ENCODE measurements at places on chromosomes 3 and 15.

- no peak for DNase-seq
Observed at GRCh38 chr15:47507221-47507985, 209.9 kb upstream of the SEMA6D start.

- no peak for DNase-seq
Observed at GRCh38 chr15:25931851-25932250, 68.7 kb upstream of the ATP10A start.

GRCh38 chr3:69747511-69748258, 8.4 kb downstream of the MITF start:
- DNase-seq = no peak

DNA sequence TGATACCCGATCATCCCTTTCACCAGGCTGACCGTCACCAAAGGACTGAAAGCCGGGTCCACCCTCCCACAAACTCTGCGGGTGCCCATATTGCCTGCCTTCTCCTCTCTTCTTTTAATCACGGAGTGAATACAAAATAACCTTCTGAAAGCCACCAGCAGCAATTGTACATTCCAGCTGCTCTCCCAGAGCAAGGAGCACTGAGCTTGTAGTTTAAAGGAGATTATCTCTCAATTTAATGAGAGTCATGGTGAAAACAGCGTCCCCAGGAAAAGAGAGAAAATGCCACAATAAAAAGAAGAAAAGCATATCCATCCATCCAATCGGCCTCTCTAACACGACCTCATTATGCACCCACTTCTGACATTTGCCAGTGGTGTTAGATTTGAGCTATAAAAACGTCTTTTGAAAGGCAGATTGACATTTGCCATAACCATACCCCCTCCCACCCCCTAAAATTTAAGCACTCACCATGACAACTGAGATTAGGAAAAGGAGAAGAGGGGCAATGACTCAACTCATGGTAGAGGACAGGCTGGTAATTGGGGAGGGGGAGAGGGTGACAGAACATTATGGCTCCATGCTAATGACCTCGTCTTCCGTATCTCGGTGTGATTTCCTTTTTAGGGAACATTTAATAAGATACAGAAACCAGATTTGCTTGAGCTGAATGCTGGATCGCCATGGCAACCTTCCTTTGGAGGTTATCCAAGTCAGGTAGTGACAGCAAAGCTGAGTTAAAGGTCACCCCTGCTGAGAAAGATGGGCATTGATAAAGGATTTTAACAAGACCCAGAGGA, 106.2 kb downstream of the ST8SIA2 start:
- DNase-seq = no peak

- DNase-seq = no peak
Observed at GRCh38 chr15:89615135-89615534, 39.9 kb downstream of the TICRR start.

DNA sequence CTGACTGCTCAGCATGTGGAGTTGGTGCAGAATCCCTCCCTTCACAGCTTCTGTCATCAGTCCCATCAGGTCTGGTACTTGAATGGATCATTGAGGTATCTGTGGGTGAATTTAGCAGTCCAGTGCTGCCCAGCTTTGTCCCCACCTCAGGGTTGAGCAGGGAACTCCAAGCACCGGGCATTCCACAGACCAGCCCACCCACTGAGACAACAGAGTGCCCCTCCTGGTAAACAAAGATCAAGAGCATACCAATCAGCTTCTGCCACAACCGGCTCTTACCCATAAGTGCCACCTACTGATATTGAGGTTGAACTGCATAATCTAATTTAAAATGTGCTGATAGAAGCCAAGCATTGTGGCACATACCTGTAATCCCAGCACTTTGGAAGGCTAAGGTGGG, 57.1 kb upstream of the FXR1 start:
- DNase-seq = no peak

- no peak for DNase-seq
Observed at GRCh38 chr3:180278583-180279188, 241.9 kb upstream of the PEX5L start.

DNA sequence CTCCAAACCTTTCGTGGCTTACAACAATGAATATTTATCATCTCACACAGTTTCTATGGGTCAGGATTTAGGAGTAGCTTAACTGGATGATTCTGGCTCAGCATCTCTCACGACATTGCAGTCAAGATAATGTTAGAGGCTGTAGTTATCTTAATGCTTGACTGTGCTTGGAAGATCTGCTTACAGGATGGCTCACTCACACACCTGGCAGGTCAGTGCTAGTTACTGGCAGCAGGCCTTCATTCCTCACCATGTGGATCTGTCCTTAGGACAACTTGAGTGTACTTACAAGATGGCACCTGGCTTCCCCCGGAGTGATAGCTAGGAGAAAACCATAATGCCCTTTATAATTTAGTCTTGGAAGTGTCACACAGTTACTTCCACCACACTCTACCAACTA, 32.8 kb upstream of the OXTR start:
- no peak for DNase-seq

- DNase-seq = no peak
Observed at GRCh38 chr3:14188041-14188754, 9.6 kb downstream of the LSM3 start.

GRCh38 chr3:153897025-153897723, 224.0 kb upstream of the ARHGEF26 start:
- no peak for DNase-seq

DNA sequence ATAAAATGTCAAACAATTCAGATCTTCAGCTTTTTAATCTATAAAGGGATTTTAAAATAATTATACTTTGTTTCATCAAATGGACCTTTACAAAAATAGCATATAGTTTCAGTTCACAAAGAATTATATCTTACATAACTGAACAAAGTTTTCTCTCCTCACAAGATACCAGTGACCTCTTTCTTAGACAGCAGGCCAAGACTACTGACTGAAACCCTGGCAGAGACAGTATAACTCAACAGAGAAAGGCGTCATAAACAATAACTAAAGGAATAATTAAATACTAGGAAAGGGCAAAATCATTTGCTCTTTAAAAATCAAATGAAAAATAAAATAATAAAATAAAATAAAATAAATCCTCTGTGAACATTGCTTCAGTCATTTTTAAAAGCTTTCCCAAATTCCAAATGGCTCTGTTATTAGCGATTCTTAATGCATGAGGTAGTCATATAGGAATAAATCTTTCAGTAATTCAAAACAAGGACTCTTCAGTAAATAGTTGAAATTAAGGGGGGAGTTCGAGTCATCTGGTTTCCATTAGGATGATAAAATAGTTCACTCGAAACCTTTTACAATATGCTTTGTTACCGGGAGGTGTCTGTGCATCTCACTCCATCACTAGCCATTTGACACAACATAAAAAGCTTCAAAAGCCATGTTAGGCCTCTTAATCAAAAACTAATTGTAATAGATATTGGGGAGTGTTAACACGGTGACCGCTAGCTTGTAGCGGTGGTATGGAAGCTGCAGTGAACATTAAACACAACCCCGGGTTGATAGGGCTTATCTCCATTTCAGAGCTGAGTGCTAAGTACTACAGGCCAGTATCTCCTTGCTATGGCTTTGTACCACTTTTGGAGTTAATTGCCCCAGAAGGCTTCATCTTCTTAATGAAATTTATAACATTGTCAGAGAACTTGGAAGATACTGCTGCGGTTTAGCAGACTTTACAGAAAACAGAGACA, 142.9 kb upstream of the NR2F2 start:
- no peak for DNase-seq

- no peak for DNase-seq
Observed at GRCh38 chr3:139793408-139793807, 115.6 kb upstream of the NMNAT3 start.

DNA sequence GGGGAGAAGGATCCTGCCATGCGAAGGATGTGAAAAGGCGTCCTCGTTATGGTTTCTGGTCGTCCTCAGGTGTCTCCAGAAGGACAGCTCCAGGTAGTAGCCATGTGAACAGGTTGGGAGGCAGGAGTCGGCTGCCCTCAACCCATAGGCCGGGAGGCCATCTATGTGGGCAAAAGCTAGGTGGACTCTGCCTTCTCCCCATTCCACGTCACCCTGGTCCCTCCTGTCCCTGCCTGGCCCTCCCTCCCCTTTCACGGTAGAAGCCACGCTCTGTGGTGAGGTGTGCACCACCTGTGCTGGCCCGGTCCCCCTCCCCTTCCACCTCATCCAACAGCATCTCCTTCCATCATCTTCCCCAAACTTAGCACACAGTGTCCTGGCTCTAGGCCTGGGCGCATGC, 16.3 kb downstream of the ITIH3 start:
- DNase-seq = no peak

DNA sequence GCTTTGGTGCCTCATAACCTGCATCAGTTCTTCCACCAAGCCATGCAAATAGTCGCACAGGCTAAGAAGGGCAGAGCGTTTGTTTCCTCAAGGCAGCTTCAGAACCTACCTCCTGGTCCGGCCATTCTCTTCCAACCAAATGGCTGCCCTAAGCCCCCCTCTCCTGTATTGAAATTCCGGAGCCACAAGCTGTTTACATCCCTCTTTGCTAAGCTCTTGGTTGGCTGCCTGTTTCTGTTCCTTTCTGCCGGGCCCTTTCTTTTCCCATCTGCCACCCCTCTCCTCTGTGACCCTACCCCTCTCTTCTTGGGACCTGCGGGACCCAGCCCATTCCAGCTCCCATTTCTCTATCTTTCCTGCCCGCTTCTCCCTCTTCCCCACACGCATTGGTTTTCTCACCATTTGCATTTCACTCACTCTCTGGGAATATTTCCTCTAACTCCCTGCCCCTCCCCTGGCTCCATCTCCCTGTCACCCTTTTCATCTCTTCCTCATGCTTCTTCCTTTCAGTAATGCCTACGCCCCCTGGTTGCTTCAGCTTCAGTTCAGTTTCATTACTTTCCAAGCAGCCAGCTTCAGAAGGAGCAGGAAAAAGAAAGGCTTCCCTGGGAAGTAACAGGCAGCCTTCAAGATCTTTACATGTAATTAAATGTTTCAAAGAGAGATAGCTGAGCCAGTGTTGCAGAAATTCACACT, 113.5 kb downstream of the RAB11A start:
- no peak for DNase-seq

DNA sequence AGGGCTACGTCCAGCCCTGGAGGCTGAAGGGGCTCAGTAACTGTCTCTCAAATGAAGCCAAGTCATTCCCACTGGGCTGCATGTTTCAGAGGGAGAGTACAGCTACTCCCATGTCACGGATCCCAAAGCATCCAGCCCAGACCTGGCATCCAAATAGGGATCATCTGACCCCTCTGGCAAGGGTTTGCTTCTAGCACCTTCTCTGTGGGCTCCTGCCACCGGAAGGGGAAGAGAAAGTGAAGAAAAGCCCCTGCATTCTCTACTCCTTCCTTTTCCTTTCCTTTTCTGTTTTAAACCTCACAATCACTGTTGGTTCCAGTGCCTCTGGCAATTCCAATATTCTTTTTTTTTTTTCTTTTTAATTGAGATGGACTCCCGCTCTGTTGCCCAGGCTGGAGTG, 64.5 kb upstream of the CTSH start:
- no peak for DNase-seq

- peak; percentile 95 for DNase-seq
Observed at GRCh38 chr3:170357176-170358041, at the start of gene SKIL. Gene SKIL, plus strand, starts transcription at chr3:170357715. Its CDS starts 2,617 bp downstream, at chr3:170360332.

GRCh38 chr3:191362524-191363090, 32.3 kb upstream of the UTS2B start:
- no peak for DNase-seq

DNA sequence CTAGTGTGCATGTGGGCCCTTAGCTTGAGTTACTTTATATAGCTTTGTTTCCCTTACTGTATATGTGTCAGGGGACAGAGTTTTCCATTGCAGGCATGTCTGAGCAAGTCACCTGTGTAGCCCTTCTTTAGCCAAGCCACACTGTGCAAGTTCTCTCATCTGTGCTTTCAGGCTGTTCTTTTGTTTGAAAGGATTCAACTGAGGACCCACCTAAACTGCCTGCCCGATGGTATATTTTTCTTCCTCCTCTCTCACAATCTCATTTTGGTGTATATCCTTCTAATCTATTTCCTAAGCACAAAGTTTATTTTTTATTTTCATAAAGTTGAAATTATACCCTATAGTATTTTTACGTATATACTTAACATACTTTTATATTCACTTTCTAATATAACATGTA, 260.1 kb upstream of the ARL6 start:
- DNase-seq = no peak

DNA sequence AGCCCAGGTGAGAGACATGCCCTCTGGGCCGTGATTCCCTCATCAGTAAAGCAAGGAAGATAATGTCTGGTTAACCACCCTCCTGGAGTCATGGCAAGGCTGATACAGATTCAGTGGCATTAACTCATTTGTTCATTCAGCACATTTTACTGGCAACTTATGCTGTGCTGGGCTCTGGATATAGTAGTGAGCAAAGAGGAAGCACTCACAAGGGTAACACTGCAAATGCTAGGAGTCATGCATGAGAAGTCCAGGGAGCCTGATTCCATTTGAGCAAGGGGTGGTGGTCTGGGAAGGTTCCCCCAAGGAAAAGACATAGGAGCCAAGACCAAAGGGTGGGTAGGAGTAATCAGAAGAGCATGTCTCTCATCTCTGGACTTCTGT, 50.2 kb downstream of the SMAD3 start:
- no peak for DNase-seq

GRCh38 chr15:78388865-78389264, 48.7 kb downstream of the CRABP1 start:
- DNase-seq = no peak

DNA sequence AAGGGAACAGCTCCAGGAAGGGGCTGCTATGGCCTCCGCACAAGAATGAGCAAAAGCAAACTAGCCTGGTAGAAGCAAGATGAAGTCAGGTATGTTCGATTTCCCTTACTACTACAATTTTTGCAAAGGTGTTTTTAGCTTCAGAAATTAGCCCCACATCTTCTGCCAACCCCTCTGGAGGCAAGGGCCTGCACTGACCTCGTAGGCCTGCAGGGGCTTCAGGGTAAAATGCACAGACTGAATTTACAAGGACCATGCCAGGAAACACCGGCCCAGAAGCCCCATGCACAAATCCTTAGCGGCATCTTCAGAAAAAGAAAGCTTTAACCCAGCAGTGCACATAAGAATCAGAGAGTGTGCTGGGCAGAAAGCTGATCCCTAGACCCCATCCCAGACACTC, 53.0 kb downstream of the SLC6A1 start:
- no peak for DNase-seq

DNA sequence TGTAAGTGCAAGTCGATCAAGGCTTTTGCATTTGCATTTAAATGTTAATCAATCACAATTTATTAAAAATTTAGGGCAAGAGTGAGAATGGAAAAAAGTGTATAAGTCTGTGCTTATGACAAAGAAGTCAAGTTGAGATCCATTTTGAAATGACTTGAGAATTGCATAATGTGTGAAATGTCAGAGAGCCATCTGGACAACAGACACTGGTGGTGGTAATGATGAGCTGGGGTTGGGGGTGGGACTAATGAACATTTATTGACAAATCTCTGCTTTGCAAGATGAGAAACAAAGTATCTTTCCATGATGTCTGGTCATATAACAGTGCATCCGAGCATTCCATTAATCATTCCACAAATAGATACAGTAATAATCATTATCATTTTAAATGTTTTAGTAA, 89.4 kb upstream of the ZBTB20 start:
- DNase-seq = no peak

DNA sequence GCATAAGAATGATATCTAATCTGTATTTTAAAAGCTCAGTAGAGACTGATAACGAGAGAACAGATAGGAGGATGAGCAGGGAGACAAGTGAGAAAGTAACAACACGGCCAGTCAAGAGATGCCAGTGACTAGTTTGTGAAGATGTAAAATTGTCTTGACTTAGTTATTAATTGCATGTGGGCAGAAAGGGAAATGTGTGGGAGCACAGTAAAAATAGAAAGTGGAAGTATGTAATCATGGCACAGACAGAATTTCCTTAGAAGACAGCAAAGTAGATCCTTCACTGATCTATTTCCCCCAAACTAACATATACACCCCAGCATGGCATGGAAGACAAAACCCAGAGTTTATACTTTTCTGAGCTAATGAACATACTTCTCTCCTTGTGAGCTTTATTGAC, 344.5 kb downstream of the FGF12 start:
- no peak for DNase-seq

All from stimulated activated CD8-positive, alpha-beta memory T cell treated with anti-CD3 and anti-CD28 coated beads, Interleukin-4, amount 100 ng/mL, for 4 hours (primary cell).